ENCODE measurements at places on chromosomes 3 and 15. TPM values are rescaled to one million over a fixed set of nuclear protein-coding genes. Genes with fewer than 3 reads are reported as not detected.

Gene MESP1
- total RNA-seq, result 1.1 TPM

Gene LRRC31
- not detected for total RNA-seq

- DNase-seq, result no peak
Observed at GRCh38 chr3:131914090-131914691, 120.6 kb downstream of the CPNE4 start.

- no peak for DNase-seq
Observed at GRCh38 chr3:186783731-186784515, 546 bp downstream of the EIF4A2 start.

GRCh38 chr3:119588112-119588511, 8.8 kb downstream of the ADPRH start:
- DNase-seq, result no peak

Measured in GM12878 (cell line).